HCEC 1CT (cell line): ENCODE measurements at places on chromosomes 1 and 21.

GRCh38 chr1:48627486-48627885 is 149.2 kb downstream of the BEND5 start:
- DNase-seq, result no peak

GRCh38 chr1:228120857-228121489 is 11.9 kb upstream of the MRPL55 start:
- no peak for DNase-seq

GRCh38 chr1:115258302-115258866 is 79.7 kb downstream of the NGF start:
- peak; percentile 62 for DNase-seq

DNA sequence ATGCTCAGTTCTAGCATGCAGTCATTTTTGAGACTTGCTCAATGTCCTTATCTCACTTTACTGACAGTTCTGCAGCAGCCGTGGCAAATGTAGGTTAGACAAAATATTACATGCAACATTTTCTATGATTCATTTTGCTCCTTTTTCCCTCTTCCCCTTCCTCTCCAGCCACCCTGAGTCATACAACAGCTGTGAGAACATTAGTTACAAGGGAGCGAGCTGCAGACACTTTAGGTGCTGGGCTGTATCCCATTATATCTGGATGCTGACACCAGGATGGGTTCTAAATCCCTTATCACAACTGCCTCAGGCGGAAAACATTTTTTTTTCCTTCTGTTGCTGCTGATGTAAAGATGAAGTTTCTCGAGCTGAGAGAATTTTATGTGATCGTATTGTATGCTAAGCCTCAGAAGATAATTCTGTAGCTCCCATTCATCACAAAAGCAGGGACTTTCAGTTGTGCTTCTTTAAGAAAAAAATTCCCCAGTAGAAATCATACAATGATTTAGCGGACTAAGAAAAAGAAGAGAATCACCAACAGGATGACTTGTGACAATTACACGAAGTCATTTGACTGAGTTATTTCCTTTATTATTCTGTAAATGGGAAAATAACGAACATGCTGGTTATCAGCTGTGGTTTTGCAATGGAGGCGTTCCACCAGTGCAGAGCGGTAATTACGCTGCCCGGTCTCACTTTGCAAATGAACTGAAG is 345.0 kb downstream of the DISC1 start:
- DNase-seq, result peak; percentile 51

DNA sequence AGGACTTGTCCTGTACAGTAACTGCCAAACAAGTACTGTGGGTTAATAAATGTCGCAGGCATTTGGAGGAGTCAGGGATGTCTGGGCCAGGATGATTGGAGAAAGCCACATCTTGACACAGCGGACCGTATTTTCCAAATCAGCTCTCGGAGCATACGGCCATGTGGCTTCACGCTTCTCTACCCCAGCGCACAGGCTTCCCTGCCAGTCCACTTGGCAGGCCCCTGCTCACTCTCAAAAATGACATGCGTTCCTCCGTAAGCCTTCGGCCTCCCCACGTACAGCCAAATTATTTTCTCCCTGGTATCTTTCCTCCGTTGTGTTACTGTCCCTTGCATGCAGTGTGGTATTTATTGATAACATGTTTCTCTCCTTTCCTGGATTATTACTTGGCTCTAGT is 7.2 kb upstream of the LRRC38 start:
- no peak for DNase-seq

- DNase-seq, result no peak
These were observed 10.2 kb downstream of the UAP1 start for GRCh38 chr1:162571696-162572095.

DNA sequence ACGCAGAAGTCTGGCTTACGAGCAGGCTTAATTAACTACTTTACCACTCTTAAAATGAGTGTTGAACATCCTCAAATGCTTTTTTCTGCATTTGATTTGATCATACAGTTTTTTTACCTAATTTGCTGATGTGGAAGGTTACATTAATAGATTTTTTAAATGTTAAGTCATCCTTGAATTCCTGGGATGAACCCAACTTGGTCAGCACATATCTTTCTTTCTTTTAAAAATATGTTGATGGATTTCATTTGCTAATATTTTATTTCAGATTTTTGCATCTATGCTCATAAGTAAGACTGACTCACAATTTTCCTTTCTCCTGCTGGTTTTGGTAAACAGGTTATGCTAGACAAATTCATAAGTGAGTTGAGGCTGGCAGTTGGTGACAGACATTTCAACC is 82.9 kb downstream of the LHX4 start:
- DNase-seq, result peak; percentile 9

- peak; percentile 33 for DNase-seq
These were observed 28.1 kb downstream of the VANGL1 start for GRCh38 chr1:115669886-115670285.

DNA sequence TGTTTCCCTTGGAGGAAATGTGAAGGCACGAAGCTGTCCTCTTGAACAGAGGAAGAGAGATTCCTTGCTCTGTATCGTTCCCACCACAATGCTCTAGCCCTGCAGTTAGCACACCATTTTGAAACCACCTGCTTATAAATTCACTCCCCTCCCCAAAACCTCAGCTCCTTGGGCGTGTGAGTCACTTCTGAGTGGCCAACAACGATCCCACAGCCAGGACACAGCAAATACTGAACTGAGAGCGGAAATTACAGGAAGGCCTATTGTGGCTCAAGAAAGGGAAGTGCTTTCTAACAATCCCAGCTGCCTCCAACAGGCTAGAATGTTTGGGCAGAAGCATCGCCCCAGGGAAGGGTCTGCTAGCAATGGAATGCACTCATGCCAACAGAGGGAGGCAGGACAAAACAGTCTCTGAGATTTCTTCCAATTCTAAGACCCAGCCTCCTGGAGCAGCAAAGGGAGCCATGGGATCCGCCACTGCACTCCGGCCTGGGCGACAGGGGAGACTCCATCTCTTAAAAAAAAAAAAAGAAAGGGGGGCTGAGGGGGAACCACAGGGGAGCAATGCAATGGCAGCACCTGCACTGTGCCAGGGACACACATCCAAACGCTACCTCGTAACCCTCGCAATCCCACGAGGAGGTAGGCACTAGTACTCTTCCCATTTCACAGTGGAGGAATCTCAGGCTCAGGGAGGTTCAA is 1.9 kb downstream of the TMEM53 start:
- DNase-seq, result peak; percentile 31

DNA sequence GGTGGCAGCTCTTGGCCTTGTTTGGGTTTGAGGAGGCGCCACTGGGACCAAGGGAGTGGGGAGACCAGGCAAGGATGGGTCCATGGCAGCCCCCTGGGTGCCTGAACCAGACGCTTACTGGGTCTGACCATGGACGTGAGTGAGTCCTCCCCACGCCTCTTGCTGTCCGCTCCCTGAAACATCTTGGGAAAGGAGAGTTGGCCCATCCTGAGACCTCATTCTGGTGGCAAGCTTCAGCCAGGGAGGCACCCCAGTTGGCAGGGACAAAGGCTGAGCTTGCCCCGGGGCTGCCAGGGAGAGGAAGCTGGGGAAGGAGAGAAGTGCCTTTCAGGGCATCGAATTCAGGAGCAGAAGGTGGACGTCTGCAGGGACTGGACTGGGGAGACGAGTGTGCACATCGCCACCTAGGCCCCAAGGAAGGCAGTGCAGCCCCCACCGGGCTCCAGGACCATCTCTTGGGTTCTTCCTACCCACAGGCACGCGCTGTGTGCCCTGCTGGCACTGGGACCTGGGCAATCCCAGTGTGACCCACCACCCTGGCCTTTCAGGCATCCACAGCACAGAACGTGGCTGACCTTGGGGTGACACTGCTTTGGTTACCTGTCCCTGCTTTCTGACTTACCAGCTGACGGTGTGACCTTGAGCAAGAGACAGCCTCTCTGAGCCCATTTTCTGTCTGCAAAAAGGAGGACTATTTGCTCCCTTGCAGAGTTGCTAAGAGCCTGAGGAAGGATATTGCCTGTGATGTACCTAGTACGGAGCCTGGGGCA is 132.9 kb upstream of the WNT4 start:
- peak; percentile 39 for DNase-seq

GRCh38 chr21:15289246-15289645 is 224.4 kb upstream of the NRIP1 start:
- DNase-seq, result no peak

DNA sequence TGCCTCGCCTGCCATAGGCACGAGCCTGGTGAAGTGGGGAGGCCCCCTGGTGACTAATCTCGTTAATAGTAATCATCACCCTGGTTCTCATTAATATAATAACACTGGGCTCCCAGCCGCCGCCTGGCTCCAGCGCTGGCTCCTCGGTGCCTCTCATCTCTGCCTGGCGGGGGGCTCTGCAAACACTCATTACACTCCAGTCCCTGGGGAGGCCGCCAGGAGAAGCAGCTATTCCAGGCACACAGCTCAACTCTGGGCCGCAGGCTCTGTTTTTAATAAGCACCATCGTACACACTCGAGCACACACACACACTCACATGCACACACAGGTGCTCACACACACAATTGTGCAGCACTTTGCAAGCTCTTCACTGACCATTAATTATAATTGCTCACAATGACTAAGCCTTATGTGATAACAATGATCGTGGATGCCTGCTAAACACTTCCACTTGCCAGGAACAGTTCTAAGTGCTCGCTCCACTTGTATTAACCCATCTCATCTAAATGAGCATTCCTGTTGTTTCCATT is 52.2 kb downstream of the SDC3 start:
- DNase-seq, result no peak
